ENCODE measurements at places on chromosomes 6 and 20.

DNA sequence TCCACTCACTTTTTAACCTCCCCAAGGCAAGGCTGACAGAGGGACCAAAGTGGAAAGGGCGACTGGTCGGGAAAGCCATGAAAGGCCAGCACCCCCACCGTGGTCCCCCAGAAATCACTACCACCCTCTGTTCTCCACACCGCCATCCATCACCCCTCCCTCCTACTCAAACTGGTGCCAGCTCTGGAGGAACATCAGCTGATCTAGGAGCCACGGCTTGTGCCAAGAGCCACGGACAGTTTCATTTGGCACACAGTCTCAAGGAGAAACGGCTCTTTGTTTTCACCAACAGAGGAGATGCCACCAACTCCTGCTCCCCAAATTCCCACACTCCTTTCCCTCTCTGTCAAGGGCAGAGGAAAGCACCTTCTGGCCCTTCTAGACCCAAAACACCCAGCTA is 26.0 kb downstream of the TBC1D7 start:
- DNase-seq: no peak

DNA sequence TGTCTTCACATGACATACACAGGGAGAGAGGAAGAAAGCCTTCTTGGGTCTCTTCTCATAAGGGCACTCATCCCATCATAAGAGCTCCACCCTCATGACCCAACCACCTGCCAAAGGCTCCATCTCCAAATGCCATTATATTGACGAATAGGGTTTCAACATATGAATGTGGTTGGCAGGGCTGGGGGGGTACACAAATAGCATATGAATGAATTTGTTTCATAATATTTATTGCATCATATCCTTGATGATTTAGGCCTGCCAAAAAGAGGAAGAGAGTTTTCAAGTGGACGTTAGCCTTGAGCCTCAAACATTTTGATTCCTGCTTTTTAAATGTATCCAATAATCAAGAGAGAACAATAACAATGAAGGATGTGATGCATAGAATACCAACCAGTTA is 26.2 kb upstream of the OPRM1 start:
- DNase-seq: no peak

DNA sequence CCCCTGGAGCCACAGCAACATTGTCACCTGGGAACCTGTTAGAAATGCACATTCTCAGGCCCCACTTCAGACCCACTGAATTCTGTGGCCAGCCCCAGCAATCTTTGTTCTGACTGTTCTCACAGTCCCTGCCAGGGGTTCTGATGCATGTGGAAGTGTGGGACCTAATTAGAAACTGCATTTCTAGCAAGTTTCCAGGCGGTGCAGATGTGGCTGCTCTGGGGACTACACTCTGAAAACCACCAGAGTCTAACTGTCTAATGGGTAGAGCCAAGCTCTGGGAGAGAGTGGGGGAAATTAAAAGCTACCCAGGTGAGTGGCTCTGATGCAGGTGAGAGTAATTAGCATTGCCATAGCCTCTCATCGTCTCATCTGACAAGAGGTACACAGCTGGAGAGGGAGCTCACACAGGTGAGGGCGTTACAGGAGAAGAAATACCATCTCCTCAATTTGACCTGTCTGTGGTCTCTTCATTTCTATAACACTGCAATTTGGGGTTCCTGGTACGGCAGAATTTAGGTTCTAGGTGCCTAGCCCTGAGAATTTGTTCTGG is 66.0 kb downstream of the SNX5 start:
- DNase-seq: no peak

- no peak for DNase-seq
Observed at GRCh38 chr6:137975188-137975940, 108.3 kb downstream of the TNFAIP3 start.

DNA sequence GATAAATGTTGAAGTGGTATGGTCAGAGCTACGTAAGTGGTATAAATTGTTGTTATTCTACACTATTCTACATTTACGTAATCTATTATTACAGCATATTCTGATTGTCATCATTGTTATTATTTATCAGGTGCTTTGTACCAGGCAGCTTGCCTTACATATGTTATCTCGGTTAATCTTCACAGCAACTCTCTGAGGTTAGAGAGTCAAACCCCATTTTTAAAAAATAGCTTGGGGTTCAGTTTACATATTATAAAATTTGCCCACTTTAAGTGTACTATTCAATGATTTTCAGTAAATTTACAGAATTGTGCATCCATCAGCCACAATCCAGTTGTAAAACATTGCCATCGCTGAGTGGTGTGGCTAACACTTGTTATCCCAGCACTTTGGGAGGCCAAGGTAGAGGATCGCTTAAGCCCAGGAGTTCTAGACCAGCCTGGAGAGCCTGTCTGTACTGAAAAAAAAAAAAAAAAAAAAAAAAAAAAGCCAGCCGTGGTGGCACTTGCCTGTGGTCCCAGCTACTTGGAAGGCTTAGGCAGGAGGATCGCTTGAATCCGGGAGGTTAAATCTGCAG is 35.5 kb downstream of the PPP1R16B start:
- no peak for DNase-seq

DNA sequence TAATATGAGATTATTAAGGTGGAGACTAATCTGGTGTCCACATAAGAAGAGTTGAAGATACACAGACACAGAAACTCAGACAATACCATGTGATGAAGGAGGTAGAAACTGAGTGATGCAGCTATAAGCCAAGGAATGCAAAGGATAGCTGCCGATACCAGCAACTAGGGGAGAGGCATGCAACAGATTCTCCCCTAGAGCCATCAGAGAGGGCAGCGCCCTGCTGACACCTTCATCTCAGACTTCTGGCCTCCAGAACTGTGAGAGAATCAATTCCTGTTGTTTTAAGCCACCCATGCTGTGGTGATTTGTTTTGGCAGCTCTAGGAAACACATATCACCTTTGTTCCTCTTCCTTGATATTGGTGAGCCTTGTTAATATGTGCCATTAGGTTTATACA is 41.5 kb downstream of the STXBP5 start:
- no peak for DNase-seq

DNA sequence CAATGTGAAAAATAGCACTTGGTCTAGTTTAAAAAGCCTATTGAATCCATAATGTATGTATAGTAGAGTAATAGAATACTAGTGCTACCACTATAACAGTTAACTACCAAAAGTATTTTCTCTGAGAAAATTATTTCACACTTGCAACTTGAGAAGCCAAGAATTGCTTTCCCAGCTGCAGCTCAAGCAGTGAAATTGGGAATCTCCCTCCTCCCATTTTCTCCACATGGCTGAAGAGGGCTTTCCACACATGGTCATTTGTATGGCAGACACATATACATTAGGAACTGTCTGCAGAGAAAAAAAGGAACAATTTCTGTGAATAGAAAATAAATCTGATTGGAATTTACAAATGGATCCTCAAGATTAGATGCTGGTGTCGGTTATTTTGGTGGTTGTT is 34.5 kb downstream of the TOMM6 start:
- no peak for DNase-seq

DNA sequence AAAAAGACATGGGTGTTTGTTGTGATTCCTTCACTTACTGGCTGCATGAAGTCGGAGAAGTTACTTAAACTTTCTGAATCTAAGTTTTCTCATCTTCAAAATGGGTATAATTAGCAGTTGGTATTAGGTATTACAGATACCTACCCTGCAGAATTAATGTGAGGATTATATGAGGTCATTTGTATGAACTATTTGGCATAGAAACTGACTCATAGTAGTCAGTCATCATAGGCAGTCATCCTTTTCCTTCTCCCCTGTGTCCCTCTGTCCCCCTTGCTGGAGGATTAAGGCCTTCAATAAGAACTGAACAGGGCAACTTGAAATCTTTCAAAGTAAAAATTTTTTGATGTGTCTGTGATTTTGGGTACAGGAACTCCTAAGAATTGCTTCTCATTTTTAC is 26.3 kb downstream of the RALGAPB start:
- DNase-seq: no peak

DNA sequence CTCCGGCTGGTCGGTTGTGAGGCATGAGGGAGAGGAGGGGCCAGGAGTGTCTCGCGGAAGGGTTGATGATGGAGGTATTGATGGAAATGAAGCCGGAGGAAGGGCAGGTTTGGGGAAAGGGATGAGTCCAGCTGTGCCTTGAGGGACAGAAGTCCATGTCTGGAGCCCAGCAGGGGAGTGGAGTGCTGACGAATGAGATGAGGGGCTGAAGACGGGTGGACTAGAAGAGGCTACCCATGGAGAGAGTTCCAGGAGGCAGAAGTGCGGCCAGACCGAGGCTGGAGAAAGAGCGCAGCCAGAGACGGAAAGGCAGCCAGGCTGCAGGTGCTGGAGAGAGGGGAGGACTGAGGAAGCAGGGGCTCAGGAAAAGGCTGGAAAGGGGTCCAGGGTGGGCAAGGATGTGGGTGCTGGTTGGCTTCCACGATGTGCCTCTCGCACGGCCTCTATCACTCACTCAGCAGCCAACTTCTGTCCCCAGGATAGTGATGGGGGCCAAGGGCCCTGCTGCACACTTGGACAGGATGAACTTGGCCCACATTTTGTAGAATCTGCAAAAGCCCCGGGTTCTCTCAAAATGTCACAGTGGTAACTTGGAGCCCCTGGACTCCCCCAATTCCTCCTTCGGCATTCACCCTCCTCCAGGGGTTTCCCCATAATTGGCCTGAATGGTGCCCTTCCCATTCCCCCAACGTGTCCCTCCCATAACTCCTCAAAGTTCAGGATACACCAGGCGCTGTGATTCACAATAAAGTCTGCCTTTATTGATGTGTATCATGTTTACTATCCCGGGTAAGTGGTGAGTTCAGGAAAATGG is 627 bp upstream of the EIF6 start:
- no peak for DNase-seq

- DNase-seq: no peak
Observed at GRCh38 chr6:51818520-51819022, 268.8 kb downstream of the PKHD1 start.

GRCh38 chr20:32538526-32538939 is 46.6 kb downstream of the NOL4L start:
- DNase-seq: no peak

DNA sequence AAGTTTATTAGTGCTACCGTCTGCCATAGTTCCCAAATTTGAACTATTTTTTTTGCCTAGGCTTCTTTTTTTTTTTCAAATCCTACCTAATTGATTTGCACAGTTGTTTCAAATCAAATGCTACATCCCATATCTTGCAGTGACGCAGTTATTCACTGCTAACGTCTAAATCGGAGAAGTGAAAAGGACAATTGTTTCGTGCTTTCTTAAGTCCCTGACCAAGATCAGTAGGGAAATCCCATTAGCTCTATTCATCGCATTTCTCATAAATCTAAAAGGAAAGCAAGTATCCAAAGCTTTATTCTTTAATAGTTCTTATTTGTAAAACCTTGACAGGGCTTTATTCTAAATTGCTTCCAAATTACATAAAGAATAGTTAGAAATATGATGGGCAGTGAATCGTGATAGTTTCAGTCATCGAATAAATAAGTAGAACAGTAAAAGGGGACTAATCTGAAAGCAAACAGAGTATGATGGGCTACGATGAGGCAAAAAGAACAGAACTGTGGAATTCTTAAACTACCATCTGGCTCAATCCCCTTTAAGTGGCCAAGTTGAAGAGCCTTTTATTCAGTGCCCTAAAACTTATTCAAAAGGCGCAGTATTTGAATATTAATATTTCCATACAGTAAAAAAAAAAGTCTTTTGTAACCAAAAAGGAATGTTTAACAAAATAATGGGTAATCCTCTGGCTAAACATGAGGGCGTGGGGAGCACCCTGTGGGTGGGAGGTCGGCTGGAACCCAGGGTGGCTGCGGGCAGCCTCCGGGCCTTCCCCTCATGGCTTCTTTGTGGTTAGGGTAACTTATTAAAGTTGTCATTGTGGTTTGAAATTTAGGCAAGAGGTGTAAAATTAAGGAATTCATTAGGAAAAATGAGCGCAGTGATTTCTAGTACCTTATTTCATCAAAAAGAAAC is 3.0 kb upstream of the ARID1B start:
- DNase-seq: no peak

All from activated naive CD8-positive, alpha-beta T cell treated with anti-CD3 and anti-CD28 coated beads, Interleukin-2, amount 50 U/mL, for 24 hours (primary cell).